ENCODE measurements at places on chromosomes 5 and 9.

DNA sequence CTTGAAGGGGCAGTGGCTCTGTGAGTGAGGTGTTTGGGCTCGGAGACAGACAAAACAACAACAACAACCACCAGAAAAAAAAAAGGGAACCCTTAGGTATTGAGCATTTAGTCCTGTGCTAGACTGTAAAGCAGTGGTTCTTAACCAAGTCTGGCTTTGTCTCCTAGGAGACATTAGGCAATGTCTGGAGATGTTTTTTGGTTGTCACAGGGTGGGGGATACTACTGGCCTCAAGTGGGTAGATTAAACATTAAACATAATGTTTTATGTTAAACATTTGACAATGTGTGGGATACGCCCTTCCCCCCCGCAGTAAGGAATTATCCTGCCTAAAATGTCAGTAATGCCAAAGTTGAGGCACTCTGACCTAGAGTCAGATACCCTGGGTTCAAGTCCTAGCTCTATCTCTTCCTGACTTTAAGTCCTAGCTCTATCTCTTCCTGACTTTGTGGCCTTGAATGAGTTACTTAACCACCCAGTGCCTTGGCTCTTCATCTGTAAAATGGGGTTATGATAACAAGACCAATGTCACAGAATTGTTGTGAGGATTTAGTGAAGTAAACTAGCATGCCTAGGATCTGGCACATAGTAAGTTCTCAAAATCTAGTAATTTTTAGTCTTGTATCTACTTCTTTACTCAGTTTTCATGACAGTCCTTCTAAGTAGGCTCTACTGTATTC lies 1.8 kb downstream of the TRIM32 start:
- no peak for DNase-seq

DNA sequence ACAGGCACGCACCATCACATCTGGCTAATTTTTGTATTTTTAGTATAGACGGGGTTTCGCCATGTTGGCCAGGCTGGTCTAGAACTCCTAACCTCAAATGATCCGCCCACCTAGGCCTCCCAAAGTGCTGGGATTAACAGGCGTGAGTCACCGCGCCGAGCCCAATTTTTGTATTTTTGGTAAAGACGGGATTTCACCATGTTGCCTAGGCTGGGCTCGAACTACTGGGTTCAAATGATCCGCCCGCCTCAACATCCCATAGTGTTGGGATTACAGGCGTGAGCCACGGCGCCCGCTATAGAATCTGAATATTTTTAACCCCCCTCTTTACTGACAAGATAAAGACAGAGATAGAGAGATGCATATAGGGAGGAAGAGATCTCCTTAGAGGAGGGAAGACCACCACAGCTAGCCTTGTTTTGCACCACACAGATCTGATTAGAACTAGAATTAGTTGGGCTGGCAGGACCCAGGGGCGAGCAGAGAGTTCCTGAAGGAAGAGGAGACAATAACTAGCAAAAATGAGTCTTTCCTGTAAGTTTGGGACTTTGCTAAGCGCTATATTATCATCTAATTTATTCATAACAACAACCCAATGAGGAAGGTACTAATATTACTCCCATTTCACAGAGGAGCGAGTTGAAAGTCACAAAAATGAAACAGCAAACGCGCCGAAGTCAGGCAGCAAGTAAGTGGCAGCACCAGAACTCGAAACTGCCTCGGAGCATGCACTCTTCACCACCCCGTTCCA lies 1.5 kb upstream of the ANKHD1 start:
- no peak for DNase-seq

DNA sequence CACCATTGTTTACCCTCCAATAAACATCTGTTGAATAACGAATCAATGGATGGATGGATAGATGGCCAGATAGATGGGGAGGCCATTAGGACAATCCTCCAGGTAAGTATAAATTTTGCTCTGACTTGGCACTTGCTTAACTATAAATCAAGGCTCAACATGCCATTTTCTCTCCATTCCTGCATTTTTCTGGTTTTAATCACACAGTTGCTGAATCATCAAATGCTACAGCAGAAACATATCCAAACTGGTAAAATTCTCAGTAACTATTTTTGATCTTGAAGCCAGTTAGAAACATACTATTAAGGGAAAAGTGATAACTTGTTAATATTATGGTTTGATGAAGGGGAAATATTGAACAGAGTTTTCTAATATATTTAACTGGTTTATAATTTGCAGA lies 71.5 kb upstream of the MTAP start:
- DNase-seq = no peak

GRCh38 chr9:3179711-3180110 lies 335.8 kb upstream of the PUM3 start:
- DNase-seq = no peak

DNA sequence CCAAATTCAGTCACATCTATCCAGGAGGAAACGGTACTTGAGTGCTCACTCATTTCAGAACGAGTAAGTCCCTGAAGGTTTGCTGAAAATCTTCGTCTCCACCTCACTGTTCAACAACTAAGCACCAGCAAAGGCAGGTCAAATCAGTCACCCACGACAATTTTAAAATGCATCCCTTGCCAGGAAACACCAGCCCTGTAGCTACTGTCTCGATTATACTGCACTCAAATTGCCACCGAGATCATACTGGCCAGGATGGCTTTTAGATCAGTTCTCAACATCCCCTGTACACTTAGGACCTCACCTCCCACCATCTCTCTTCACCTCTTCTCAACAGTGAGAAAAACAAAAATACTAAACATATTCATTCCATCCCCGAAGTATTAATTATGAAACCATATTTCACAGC lies 298.6 kb downstream of the AGTPBP1 start:
- DNase-seq = no peak

DNA sequence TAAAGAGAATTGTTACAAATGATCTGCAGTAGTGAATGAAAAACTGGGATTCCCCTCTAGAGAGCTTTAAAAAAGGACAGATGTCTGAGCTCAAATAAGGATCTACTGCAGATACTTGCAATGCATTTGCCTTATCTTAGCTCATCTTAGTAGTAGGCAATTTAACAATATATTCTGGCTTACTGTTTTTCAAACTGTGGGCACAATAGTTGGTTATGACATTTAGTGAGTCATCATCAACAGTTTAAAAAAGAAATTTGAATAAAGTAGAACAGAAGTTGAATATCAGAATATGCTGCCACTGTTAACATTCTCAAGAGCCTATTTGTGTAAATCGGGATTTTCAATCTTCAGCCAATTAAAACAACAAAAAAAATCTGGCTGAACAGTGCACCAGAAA lies 6.7 kb upstream of the CAST start:
- DNase-seq = no peak

- no peak for DNase-seq
Observed at GRCh38 chr9:130927995-130928900, 10.8 kb downstream of the FIBCD1 start.

DNA sequence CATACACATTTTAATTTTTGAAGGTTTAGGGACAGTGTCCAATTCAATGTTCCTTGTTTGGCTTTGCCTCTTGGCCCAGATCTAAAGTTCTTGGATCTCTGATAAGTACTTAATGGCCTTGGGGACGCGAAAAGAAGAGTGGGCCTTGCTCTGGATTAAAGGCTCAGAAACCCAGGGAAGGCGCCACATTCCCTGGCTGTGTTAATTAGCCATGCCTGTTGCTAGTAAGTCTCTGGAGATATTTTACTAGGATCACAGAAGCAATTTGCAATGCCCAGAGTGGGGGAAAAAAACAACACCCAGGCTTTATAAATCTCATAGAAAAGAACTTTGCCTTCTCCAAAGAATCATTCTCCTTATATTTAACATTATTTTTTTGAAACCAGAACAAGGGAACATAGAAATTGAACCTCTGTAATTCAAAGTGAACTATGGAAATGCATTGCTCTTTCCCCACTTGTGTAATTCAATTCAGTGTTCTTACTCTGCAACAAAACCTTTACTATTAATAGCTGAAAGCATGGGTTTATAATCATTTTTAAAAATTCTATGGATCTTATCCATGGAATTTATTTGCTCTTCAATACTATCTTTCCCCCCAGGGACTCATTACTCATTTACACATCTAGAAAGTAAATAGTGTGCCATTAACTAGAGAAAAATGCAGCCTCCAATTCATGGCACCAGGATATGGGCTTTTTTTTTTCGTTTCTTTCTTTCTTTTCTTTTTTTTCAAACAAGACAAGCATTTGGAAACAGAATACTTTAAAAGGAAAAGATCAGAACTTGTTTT lies 172.2 kb upstream of the ANKRD55 start:
- DNase-seq = no peak

DNA sequence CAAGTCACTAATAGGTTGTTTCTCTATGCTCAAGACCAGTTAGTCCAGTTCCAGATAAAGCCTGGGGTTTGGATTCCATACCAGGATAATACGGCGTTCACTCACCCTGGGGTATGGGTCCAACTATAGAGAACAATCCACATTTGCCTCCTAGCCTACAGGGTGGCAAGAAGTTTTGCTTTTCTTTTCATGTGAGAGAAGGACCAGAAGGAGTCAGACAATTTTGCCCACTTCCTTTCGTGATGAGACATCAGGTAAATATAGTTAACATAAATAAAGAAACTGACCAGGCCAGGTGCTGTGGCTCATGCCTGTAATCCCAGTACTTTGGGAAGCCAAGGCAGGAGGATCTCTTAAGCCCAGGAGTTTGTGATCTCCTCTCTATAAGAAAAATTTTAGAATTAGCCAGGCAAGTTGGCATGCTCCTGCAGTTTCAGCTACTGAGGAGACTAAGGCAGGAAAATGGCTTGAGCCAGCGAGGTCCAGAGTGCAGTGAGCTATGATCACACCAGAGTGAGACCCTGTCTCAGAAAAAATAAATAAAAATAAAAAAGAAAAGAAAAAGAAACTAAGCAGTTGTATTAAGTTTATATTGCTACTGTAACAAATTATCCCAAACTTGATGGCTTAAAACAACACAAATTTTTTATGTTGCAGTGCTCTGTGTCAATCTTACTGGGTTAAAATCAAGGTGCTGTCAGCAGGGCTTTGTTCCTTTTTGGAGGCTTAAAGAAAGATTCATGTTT lies 7.5 kb upstream of the REEP5 start:
- DNase-seq = no peak

DNA sequence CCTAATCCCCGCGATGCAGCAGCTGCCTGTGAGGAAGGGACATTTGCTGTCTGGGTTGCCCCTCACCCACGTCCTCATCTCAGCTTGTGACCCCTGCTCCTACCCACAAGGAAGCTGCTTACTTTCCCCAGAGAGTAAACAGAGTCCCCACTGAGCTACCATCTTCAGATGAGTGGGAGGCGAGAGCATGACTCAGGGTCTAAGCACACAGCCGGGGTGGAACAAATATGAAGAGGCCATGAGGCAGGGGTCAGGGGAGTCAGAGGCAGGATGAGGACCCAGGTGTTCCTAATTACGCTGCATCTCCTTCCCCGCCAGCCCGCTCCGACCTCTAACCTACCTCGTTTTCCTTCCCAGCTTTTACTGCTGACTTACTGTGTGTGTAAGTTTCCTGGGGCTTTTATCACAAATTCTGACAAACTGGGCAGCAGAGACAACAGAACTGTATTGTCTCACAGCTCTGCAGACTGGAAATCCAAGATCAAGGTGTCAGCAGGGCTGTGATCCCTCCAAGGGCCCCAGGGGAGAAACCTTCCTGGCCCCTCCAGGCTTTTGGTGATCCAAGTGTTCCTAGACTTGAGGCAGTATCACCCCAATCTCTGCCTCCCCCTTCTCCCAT lies 94.0 kb upstream of the DNAH5 start:
- no peak for DNase-seq

DNA sequence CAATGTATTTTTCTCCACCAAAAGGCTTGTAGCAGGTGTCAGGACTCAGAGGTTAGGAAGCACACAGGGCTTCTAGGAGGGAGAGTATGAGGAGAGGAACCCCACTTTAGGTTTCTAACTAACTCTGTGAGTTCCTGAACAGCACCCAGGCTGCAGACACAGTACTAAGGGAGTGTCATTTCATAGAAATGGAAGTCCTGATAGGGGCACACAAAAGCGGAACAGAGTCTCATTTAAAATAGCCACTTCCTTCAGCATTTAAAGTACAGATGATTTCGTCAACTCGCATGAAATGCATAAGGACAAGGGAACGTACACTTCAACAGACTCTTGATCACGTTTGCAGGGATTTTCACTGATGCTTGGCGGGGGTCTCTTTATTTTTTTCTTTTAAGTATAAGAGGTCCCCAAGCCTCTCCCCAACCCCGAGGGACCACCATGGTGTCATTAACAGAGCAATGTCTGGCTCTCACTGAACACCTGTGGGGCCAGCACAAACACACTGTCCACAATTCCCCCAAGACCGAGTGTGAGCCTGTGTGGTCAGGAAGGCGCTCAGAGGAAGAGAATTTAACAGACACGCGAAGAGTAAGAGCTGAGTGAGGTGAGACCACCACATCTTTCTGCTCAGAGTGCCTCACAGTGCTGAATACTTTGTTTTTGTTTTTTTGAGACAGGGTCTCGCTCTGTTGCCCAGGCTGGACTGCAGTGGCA lies 82.3 kb downstream of the SECISBP2 start:
- no peak for DNase-seq

DNA sequence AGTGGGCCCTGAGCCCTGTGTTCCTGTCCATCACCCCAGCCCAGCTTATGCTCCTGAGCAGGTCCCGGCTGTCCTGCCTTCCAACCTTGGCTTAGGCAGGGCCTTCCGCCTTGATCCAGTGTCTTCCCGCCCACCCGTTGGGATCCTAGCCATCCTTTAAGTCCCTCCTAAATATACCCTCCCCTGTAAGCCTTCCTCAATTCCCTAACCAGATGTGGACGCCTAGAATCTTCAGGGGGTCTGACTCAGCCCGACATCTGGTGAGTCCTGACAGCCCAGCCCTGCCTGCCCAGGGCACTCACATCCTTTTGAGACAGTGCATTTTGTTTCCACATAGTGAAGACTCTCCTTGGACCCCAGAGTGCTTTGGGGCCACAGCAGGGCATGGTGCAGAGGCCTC lies 23.7 kb downstream of the SLC6A7 start:
- no peak for DNase-seq

GRCh38 chr9:120890320-120891244 lies 13.6 kb upstream of the PHF19 start:
- DNase-seq = no peak

DNA sequence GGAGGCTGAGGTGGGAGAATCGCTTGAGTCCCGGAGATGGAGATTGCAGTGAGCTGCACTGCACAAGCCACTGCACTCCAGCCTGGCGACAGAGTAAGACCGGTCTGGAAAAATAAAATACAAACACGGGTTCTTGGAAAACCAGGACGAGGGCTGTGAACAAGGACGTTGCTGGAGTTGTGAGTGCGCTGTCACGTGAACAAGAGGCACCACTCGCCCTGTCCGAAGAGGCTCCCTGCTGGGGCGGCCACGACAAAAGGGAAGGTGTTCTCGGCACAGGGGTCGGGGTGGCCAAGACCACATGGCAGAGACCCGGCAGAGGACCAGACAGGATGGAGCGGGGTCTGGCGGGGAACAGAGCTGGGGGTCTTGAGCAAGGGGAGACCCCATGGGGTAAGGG lies 30.6 kb upstream of the UBAC1 start:
- DNase-seq = no peak

- DNase-seq = no peak
Observed at GRCh38 chr5:55104036-55104772, 1.8 kb downstream of the GZMA start.
